ENCODE measurements at places on chromosomes 2 and 18.

DNA sequence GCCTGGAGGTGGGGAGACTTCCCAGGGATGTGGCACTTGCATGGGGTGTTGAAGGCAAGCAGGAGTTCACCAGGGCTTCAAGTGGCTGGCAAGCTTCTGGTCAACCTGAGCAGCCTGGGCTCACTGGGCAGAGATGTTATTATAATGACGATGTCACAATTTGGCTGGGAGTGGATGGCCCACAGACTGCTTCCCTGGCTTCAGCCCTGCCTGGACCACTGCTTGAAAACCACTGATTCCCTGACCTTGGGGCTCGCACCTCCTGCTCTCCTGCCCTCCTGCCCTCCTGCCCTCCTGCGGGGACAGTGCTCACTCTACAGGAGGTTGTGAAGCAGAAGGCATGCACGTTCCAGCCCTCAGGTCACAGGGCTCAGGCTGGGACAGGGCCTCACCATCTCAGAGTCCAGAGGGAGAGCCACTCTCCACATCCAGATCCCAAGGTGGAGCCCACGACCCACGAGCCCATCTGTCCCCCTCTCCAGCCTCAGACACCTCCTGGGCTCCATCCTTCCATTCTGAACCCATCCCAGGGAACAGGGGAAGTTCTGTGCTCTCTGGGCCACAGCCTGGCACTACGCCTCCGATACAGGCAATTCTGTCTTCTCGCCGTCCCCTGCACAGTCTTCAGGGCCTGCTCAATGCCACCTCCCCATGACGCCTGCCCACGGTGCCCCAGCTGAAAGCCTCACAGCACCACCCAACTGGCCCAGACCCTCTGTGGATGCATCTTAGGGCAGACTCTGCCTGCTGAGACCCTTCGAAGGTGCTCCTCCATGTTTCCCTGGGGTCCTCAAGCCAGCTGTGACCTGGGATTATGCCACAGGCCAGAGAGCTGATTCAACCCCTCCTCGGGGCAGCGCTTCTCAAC lies 241.6 kb upstream of the RAB6C start:
- DNase-seq: no peak

DNA sequence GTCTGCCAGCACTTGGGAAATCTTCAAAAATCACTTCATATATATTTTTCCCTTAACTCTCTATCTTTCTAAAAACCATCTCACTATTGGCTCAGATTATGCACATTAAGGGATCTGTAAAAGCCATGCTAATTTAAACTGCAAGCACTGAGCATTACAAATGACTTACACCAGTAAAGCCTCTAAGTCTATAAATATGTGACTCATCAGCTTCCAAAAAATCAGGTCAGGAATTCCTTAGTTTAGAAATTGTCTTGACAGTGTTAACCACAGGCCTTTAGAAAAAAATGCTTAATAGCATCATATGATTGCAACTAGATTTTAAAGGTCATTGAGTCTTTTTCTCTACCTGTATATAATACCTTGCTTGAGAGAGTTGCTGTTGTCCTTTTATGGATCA lies 1113.6 kb upstream of the PIK3C3 start:
- DNase-seq: no peak

GRCh38 chr2:125405816-125406215 lies 1250.1 kb upstream of the GYPC start:
- DNase-seq: no peak

DNA sequence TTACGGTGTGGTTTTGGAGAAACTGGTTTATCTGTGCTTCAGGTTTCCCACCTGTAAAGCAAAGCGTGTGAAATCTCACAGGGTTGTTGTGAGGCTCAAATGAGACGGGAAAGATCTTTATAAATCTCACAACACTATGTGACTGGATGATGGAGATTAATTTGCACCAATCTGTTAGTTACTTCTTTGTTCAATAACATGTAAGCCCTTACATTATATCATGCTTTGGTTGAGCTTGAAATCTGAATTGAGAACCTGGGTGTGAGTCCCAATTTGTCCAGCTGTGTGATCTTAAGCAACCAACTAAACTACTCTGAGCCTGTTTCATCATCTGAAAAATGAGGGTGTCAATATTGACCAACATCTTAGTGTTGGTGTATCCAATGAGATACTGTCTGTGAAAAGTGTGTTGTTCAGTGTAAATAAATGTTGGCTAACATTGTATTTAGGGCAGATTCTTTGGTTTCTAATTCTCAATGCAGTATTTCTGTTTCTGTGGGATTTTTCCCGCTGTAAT lies 741 bp upstream of the GCKR start:
- no peak for DNase-seq

- no peak for DNase-seq
These were observed 69.9 kb downstream of the LIMS1 start for GRCh38 chr2:108604196-108604595.

DNA sequence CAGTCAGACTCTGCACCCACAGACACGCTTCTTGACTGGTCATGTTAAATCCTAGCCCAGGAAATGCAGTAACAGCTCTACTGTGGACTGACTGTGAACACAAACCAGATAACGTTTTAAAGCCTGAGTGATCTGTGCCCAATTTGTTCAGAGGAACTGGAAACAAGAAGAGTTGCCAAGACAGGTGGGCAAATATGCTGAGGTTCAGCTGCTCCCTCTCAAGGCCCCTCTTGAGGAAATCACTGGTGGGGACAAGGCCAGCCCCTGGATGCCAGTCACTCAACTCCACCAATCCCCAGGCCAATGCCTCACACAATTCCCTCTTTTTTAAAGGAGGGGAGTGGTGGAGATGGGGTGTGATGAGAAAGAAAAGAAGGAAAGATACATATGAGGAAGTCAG lies 261.2 kb downstream of the ALK start:
- no peak for DNase-seq

DNA sequence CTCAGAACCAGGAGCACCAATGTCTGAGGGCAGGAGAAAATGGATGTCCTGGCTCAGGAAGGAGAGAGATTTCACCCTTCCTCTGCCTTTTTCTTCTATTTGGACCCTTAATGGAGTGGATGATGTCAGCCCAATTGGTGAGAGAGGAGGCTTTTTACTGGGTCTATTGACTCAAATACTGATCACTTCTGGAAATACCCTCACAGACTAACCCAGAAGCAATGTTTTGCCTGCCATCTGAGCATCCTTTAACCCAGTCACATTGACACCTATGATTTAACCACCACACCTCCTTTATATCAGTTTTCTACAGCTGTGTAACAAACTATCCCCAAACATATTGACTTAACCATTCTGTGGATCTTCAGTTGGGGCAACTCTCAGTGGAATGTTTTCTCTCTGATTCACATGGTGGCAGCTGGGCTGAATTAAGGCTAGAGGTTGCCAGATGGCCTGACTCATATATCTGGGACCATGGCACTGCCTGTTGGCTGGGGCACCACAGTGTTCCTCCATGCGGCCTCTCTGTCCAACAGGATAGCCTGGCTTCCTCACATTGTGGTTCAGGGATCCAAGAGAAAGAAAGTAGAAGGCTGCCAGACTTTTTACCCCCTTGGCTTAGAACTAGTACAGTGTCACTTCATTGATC lies 18.2 kb upstream of the MBOAT2 start:
- no peak for DNase-seq

- DNase-seq: no peak
These were observed 461.2 kb downstream of the SUCLG1 start for GRCh38 chr2:83997889-83998288.

GRCh38 chr2:39779341-39779851 lies 338 bp upstream of the THUMPD2 start:
- no peak for DNase-seq

GRCh38 chr2:182649316-182649715 lies 66.7 kb upstream of the DNAJC10 start:
- DNase-seq: no peak

GRCh38 chr2:237140689-237141285 lies 55.1 kb downstream of the COPS8 start:
- no peak for DNase-seq

DNA sequence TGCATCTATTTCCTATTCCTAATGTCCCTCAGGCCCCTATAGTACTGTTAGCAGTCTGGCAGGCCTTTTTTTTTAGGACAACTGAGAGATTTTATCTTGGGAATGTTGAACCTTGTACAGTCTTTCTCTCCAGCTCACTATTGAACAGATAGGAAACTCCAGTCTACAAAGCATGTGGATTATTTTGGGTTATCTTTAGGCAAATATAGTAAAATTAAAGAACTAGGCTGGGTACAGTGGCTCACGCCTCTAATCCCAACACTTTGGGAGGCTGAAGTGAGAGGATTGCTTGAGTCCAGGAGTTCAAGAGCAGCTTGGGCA lies 102.7 kb downstream of the OSBPL6 start:
- DNase-seq: no peak

- no peak for DNase-seq
These were observed 849.7 kb downstream of the BCL11A start for GRCh38 chr2:59703796-59704195.

- DNase-seq: no peak
These were observed 84.2 kb upstream of the LAPTM4A start for GRCh38 chr2:20135631-20136050.

GRCh38 chr2:239156516-239157265 lies 244.1 kb downstream of the HDAC4 start:
- no peak for DNase-seq

DNA sequence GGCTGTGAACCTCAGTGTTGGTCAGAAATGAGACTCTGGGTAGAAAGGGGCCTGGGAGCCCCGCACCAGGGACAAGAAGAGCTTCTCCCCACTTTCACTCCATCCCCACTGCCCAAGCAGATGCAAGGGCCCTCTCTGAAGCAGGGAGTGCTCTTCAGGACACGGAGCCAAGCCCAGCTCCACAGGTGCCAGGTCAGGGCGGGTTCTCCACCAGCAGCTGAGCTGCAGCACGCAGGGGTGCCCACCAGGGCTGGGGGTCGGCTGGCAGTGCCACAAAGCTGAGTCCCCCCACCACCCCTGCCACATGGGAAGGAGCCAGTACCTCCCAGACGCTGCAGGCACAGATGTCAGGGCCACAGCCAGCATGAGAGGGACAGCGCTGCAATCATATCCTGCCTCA lies 106.2 kb downstream of the INHBB start:
- DNase-seq: no peak

DNA sequence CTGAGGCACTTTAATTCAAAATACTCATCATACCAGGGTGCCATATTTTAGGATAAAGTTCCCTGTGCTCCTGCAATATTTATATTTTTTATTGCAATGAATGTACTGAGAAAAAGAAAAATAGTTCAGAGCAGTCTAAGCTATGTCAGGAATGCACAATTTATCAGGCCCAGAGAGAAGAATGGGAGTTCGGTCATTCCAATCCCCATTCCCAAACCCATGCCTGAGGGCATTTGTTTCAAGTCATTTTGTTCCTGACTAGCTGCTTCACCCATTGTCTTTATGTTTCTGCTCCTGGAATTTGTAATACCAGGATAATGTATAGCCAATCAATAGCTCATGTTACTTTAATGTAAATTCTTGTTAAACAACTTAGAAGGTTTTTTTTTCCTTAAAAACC lies 24.4 kb upstream of the FTCDNL1 start:
- no peak for DNase-seq

DNA sequence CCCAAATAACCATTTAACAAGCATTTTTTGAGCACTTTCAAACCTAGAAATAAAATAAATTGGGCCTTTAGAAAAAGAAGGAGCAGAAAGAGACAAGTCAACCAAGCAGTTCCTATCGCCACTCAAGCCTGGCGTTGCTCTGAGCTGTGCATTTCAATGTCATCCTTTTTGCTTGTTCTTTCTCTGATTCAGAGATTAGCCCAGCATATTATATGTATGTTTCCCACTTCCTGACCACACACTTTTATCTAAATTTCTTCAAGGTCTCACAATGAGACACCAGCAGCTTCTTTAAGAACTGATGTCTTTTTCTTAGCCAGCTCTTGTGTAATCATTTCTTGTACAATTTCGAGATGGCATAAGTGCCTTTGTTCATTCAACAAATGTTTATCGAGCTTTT lies 344.5 kb upstream of the ID2 start:
- DNase-seq: no peak

- no peak for DNase-seq
These were observed 15.1 kb downstream of the SPTBN1 start for GRCh38 chr2:54471221-54471711.

DNA sequence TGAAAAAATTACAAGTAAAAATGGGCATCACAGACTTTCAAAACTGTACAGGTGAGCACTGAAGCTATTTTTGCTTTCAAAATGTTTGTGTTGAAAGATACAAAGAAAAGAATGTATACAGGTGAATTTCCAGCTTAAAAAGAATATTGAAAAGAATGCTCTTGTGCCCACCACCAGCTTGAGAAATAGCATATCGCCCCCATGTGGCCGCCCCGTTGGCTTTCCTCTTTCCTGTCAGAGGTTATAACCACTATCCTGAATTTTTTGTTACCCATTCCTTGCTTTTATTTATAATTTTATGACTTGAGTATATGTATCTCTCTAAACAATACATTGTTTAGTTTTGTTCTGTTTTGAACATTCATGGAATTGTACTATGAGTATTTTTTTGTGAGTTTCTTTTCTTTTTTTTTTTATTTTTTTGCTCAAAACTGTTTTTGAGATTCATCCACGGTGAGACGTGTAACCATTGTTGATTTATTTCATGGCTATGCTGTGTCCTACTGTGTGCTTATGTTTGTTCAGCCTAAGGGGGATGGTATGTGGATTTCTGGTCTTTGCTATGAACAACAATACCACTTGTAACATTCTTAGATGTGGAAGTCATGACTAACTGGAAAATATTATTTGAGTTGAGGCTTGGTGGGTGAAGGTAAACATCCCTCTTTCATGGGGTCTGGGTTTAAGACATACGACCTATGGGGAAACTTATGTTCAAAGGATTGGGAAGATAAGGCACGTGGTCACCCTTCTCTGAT lies 11.6 kb downstream of the TRPM8 start:
- DNase-seq: no peak

GRCh38 chr18:76495435-76496193 lies 572 bp upstream of the ZNF516 start:
- peak; percentile 5 for DNase-seq

- DNase-seq: no peak
These were observed 177.6 kb upstream of the CCDC68 start for GRCh38 chr18:55136864-55137263.

GRCh38 chr18:25190472-25190871 lies 161.5 kb downstream of the ZNF521 start:
- no peak for DNase-seq
